Activated naive CD4-positive, alpha-beta T cell (primary cell): ENCODE measurements at places on chromosomes 6 and 20.

- DNase-seq, result no peak
Observed at GRCh38 chr6:125142618-125143017, 11.0 kb upstream of the TPD52L1 start.

DNA sequence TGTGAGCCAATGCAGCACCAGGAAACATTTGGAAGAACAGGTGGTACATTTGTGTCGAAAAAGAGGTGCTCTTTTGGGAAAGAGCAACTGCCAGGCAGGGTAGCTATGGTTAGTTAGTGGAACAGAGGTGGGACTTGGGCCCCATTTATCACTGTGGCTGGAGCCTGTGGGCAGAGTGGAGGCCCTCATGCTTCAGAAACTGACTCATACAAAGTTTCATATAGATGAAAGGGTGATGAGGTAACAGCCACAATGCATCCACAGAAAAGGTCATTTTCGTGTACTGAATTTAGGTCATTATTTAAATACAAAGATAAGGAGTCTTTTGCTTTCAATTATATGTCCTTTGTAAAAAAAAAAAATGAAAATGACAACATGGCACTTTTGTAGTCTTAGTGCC is 76.4 kb upstream of the HS3ST5 start:
- DNase-seq, result no peak

GRCh38 chr6:153449279-153449678 is 318.2 kb upstream of the RGS17 start:
- DNase-seq, result no peak

DNA sequence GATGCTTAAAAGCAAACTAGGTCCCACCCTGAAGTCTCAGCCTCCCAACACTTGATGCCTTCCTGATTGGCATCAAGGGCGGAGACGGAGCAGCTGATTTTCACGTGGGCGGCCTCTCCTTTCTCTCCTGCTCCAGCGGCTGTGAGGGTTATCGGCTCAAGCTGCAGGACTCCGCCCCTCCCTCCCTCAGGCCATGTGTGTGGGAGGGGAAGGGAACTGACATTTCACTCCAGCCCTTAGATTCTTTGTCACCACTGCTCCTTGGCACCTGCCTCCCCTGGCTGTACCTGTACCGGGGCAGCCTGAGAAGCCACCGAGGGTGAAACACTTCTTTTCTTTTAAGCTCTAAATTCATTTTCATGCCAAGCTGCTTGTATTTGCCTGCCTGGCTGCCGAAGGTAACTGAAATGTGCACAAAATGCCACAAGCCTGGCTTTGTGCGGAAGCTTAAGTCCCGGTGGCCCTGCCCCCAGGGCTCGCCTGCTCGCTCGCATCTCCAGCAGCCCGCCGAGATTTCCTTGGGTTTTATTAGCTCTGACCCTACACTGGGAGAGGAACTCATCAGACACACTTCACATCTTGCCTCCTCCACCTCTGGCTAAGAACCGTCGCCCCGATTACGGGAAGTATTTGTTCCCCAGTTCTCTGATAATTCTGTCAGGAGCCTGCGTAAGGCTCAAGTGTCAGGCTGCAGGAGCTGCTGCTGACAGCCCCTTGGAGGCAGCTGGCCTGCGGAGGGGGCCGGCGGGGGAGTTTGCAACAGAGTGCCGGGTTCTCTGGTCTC is 9.6 kb upstream of the CPNE5 start:
- no peak for DNase-seq

- DNase-seq, result no peak
Observed at GRCh38 chr6:32088487-32089049, 20.6 kb downstream of the TNXB start.
